ENCODE measurements at places on chromosomes 5 and 9.

DNA sequence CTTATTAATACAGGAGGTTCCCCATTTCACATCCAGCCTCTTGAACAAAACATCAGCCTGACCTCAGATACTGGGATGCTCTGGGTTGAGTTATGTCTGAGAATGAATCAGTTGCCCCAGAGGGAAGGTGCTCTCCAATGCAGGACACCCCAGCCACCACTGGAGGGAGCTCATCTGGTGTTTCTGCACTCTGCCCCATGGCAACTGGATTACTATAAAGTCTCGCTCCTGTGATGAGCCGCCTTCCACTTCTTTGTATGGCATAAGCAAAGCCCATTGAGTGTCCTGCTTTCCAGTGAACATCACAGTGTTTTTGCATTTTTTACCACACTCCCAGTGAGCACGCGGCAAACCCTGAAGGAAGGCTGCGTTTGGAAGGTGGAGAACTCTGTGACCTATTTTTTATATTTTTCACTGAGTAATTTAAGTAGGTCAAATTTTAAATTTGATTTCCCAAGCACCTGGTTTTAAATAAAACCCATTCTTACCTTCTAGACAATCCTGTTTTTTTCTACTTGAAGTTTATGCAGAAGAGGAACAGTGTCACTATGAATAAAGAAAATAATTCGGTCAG is 176.9 kb upstream of the WWC1 start:
- DNase-seq: no peak

DNA sequence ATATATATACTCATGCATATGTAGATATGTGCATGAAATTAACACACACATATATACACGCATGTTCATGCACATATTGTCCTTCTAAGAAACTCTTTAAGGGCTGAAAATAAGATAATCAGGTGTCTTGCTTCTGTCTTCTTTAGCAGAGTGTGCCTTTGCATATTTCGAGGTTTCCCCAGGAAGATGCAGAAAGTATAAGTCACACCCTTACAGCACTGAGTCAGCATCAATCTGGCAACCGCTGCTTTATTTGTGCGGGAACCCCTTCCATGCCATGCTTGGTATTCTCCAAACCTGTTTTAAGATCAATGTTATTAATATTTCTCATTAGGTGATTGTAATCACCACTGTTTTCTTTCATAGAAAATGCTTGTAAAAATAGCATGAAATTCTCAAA is 557.9 kb downstream of the CAAP1 start:
- DNase-seq: no peak

DNA sequence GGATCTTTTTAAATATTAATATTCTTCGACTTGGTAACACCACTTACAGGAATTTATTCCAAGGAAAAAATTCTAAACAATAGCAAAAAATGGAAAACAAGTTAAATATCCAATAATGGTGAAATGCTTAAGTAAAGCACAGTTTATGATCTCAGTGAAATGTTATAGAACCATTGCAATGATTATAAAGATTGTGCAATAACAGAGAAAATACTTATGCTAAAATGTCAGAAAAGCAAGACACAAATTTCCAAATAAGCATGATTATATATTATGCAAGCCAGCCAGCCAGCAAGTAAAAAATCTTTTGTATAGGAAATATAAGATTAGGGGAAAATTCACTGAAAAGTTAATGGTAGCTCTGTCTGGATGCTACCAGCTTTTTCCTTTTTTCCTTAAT is 102.7 kb upstream of the EFNA5 start:
- no peak for DNase-seq

DNA sequence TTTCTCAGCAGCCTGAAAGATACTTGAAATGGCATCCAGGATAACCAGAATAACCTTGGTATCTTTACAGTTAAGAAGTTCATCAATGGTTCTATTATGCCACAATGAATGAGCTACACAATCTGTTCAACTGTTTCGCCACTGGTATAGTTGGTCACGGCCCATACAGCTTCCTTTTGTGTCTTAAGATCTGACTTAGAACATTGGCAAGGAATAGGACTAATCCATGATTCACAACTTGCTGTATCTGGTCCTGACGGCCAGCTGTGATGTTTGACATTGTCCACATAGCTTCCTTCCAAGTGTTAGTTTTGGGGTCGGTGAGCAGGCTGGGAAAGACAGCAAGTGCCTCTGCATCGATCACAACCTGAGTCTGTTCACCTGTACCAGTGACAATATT is 113.3 kb upstream of the RAD23B start:
- no peak for DNase-seq

DNA sequence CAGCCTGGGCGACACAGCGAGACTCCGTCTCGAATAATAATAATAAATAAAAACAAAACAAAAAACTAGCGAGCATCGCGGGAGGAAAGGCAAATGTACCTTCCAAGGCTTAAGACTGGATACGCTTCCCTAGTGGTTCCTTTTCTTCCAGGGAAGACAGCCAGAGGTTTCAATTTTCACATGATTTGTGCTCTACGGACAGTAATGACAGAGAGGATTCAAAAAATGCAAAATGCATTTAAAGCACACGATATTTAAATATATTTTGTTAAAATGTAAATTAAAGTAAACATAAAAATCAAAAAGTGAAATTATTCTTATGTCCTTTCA is 4.3 kb upstream of the TRIM41 start:
- no peak for DNase-seq

DNA sequence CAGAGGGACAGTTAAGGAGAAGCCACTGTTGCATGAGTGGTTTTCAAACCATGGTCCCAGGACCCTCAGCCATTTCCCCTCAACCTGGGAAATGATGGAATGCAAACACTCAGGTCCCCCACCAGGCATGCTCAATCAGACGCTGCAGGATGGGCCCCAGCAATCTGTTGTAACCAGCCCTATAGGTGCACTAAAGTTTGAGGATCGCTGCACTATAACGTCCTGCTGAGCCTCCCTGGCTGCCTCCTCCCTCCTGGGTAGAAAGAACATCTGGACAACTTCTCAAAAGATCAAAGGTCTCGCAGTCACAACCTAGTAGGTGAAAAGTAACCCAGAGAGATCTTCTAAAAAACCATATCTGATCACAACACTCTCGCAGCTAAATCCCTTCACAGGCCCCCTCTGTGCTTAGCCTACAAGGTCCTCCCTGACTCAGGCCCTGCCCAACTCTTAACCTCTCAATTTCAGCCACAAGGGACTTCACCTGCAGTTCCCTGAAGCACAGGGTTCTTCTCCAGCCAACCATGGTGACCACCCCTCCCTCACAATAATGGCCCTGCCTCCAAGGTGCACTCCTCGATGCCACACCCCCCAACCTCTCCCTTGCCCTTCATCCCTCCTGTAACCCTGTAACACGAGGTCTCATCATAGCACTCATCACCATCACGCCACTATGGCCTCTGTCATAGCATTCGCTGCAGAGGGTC is 3.5 kb downstream of the SHB start:
- no peak for DNase-seq

DNA sequence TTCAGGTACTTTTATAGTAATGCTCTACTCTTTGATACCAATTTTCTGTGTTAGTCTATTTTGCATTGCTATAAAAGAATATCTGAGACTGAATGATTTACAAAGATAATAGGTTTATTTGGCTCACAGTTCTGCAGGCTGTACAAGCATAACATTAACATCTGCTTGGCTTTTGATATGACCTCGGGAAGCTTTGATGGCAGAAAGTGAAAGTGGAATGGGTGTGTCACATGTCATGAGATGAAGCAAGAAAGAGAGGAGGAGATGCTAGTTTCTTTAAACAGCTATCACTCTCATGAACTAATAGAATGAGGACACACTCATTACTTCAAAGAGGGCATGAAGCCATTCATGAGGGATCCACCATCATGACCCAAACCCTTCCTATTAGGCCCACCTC is 270.9 kb upstream of the IL12B start:
- no peak for DNase-seq

DNA sequence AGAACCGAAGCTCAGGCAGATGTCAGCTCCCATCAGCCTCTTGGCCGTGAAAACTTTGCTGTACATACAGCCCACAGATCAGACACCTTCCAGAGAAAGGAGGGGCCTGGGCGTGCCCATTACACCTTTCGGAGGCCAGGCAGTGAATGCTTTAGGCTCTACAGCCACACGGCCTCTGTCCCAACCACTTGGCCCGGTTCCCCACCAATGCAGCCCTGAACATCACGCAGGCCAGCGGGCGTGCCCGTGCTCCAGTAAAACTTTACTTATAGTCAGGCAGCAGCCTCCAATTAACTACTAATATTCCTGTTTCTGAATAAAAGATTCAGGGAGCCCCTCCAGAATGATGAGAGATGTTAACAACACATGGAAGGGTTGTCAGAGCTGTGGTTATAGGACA is 23.9 kb downstream of the LPCAT1 start:
- DNase-seq: no peak

DNA sequence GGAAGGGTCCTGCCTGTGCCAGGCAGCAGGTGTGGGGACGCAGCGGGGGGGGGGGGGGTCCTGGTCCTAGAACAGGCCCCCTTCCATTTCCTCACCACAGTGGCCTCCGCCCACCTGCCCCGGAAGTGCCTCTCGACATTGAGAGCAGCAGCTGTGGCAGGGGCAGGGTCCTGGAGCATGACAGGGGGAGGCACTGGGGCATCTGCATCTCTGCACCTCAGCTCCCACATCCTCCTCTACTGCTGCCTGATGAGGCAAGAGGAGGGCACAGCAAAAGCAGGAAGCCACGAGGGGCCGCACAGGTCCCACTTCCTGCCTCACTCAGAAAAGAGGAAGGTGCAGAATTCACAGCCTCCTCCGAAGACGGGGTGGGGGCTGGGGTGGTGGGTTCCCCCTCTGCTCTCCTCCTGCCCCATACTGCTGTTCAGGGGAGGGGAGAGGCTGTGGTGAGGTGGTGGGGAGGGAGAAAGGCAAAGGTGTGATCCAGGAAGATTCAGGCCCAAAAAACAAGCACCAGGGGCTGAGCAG is 14.8 kb downstream of the AKNA start:
- peak; percentile 69 for DNase-seq

- no peak for DNase-seq
Measured at GRCh38 chr5:31052937-31053658, 140.4 kb upstream of the CDH6 start.

DNA sequence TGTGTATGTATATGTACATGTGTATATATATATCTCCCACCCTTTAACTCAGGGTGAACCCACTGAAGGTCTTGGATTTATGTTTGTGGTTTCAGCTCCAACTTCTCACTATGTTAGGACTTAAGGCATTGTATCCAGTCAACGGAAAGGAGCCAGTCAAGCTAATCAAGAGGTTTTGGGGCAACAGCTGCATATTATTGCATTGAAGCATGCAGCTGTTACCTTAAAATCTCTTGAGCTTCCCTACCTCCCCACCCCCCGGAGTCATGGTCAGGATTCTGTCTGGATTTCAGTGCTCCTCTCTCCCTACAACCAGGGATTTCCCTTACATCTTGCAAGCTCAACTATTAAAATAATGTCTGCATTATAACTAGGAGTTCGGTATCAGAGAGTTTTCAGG is 399.5 kb downstream of the SPOCK1 start:
- DNase-seq: no peak

GRCh38 chr5:88610586-88610985 is 272.4 kb downstream of the MEF2C start:
- no peak for DNase-seq

- no peak for DNase-seq
Measured at GRCh38 chr5:12865529-12865928, 961.3 kb upstream of the CTNND2 start.

DNA sequence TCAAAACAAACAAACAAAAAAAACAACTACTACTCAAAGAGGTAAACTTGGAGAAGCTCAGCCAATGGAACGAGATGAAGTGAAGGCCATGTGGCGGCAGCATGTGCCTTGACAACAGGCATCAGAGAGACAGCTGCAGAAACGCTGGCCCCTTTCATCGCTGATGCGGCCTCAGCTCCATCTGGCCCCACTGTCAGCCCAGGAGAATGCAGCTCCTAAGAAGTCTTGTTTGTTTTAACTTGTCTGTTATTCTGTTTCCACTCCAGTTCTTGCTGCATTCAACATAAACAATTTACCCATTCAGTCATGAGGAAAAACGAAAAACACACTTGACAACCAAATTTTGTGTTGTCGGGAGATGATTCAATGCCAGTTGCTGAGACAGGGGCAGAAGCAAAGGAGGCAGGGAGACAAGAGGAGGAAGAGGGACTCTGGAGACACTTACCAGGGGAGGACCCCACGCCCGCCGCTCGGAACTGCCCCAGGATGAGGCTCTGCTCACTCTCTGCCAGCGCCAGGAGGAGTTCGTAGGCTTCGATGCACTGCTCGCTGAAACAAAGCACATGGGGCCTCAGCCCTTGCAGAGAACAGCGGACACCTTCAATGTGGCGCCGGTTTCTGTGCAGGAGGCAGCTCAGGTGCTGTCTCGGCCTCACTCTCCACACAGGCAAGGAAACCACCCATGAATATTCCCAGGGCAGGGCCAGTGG is 91.2 kb downstream of the DCP2 start:
- DNase-seq: no peak

- no peak for DNase-seq
Measured at GRCh38 chr9:13078164-13078563, 201.3 kb downstream of the MPDZ start.

DNA sequence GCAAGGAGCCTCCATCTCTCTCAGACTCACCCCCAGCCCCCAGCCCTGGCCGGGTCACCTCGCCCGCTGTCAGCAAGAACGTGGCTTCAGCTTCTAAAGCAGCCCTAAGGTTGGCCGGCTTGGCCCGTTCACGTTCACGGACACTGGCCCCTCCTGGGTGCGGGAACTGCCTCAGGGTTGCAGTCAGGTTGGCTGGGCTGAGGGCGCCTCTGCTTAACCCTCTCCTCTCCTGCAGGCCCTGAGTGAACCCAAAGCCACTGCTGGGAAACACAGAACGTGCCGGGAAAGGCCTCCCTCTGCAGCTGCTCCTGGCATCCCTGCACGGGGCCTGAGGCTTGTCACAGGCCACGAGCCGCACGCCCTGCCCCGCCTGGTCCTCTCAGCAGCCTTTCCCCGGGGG is 40.1 kb upstream of the UBAC1 start:
- DNase-seq: no peak

GRCh38 chr5:83096660-83097339 is 19.5 kb downstream of the XRCC4 start:
- DNase-seq: no peak

- DNase-seq: no peak
Measured at GRCh38 chr5:154386952-154387629, 58.7 kb upstream of the SAP30L start.

GRCh38 chr5:4511996-4512656 is 628.0 kb upstream of the ADAMTS16 start:
- DNase-seq: no peak

DNA sequence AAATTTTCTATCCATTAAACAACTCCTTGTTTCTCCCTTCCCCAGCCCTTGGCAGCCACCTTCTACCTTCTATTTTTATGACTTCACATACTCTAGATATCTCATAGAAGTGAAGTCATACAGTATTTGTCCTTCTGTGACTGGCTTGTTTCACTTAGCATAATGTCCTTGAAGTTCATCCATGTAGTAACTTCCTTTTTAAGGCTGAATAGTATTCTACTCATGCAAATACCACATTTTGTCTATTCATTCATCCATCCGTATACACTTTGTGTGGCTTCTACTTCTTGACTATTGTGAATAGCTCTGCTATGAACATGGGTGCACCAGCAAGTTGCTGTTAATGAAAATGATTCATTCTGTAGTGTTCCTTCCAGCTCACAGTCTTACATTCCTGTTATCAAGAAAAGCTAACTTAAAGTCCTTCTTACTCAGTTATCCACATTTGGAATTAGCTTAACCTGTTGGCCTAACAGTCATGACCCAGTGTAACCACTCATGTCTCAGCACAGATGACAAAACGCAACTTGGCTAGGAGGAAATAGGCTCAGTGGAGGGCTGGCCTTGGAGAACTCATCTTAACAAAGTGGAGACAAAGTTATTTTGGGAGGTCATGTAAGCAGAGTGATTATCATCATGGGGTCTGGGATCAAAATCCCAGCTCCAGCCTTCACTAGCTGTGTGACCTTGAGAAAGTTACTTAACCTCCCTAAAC is 129.7 kb upstream of the MAP3K1 start:
- no peak for DNase-seq

All from activated gamma-delta T cell (primary cell).